Frontal cortex (tissue), 4 donors: ENCODE measurements at places on chromosomes 6 and 20. TPM values are rescaled to one million over a fixed set of nuclear protein-coding genes. Genes with fewer than 3 reads are reported as not detected.

The ELOVL2 gene
- 55.4 TPM for total RNA-seq

The C20orf202 gene
- 0.41 TPM for total RNA-seq

- DNase-seq: no peak
Observed at GRCh38 chr6:123551939-123552707, 84.6 kb downstream of the TRDN start.

GRCh38 chr20:51427651-51428291 lies 114.7 kb downstream of the NFATC2 start:
- no peak for DNase-seq

The RCAN2 gene
- 15.1 TPM for total RNA-seq

The GABRR1 gene
- not detected for total RNA-seq

GRCh38 chr6:155155787-155156447 lies 107.9 kb upstream of the CLDN20 start:
- DNase-seq: no peak

- DNase-seq: no peak
Observed at GRCh38 chr6:34497411-34497810, 31.5 kb downstream of the PACSIN1 start.
